ENCODE measurements at places on chromosomes 1 and 21.

GRCh38 chr21:45779226-45779625 lies 135.7 kb downstream of the PCBP3 start:
- no peak for DNase-seq

DNA sequence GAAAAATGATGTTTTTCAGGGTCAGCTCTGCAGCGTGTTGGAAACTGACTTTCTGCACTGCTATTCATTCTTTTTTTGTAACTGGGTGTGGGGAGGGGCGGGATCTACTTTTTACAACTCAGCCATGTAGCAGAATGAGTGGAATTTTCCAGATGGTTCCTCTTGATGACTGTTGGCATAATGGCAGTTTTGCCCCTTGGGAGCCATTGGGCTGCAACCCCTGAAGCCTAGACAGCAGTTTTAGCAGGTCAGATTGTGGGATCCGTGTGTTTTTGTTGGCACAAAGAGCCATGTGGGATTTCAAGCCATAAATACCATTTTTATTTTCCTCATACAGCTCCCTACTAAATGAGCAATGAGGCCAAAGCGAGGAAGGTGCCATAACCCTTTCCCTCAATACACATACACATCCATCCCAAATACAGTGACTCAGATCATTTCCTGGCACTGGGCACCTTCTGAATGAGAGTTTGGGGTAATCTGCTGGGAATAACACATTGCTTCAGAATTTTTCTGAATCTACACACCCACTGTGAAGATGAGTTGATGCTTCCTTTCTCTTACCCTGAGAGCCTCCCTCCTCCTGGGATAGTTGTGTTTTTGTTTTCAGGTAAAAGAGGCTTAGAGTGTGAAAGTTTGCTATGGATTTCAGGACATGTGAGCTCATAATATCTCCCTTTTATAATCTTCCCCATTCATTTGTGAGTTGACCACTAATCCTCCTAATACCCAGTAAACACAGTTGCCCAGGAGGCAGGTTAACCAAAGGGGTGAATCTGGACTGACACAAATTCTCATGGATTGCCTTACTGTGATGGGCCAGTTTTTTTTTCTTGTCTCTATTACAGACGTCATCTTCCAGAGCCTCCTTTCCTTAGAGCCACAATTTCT lies 13.1 kb downstream of the S100A10 start:
- no peak for DNase-seq

DNA sequence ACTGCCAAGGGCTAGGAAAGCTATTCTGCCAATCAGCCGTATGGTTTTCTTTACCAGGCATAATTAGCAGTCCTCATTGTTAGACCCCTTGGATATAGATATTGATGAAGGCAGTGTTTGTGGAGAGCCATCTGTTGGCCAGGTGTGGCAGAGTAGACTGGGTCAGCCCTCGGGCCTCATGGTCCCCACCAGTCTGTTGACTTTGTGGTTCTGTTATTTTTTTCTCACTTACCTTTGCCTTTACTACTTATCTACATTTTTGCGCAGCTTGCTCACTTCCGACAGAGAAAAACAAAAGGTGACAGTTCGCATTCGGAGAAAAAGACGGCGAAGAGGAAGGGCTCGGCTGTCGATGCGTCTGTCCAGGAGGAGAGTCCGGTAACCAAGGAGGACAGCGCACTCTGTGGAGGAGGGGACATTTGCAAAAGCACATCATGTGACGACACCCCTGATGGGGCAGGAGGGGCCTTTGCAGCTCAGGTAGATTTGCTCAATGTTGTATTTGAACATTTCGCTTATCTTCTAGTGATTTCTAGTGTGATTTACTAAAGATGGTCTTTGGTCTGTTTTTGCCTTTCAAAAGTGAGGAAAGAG lies 2.3 kb downstream of the PCNT start:
- no peak for DNase-seq

DNA sequence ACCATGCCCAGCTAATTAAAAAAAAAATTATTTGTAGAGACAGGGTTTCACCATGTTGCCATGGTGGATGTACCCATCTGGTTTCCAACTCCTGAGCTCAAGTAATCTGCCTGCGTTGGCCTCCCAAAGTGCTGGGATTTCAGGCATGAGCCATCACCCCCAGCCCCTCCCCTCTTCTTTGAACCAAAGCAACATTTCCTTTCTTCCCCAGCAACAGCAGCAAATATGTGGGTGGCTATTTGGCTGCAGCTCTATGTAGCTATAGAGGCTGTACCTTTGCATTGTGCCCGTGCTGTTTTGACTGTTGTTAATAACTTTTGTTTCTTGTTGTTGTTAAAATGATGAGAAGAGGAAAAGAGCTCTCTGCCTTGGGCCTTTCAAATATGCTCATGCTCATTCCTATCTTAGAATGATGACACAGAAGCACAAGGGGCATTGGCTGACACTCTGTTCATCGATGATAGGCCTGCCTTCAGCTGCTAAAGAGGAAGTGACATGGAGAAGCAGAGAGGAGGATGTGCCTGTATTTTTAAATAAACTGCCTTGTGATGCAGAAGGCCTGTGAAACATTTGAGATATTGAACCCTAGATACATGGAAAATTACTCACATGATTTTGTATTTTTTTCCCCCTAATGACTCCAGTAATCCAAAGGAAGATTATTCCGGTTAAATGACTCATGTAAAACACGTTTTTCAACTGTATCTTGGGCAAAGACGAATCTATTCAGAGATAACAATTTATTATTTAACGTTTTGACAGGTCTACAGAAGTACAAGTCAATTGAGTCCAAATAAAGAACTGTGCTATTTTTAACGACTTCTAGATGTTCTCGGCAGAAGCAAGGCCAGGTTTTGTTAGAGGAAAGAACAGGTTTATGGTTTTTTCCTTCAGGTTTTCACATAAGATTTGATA lies 20.5 kb upstream of the XPR1 start:
- DNase-seq = no peak

GRCh38 chr1:47708658-47709018 lies 270.8 kb downstream of the FOXD2 start:
- DNase-seq = no peak

DNA sequence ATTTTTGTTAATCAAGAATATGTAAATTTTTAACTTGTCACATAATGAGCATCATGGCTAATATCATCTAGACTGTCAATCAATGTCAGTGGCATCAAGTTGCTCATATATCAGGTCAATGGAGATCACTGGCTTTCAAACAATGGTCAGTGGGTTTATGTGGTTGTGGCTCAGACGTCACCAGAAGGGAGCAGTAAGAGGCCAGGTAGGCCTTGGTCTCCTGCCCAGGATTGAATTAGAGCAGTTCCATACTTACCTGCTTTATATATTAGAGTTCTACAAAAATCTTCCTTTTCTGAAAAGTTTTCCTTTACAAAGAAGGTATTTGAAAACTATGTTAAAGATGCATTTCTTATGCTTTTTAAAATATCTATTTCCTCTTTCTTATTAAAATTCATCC lies 206.3 kb upstream of the B3GALT2 start:
- no peak for DNase-seq

GRCh38 chr1:14535619-14536355 lies 62.7 kb upstream of the KAZN start:
- no peak for DNase-seq

GRCh38 chr1:162387226-162388082 lies 5.9 kb downstream of the C1orf226 start:
- DNase-seq = no peak

- DNase-seq = no peak
These were observed 1.7 kb downstream of the S100A1 start for GRCh38 chr1:153629971-153630370.

- no peak for DNase-seq
These were observed 307.3 kb downstream of the BRINP3 start for GRCh38 chr1:190170321-190170720.

- DNase-seq = no peak
These were observed 86.4 kb upstream of the C1orf21 start for GRCh38 chr1:184300446-184300845.

DNA sequence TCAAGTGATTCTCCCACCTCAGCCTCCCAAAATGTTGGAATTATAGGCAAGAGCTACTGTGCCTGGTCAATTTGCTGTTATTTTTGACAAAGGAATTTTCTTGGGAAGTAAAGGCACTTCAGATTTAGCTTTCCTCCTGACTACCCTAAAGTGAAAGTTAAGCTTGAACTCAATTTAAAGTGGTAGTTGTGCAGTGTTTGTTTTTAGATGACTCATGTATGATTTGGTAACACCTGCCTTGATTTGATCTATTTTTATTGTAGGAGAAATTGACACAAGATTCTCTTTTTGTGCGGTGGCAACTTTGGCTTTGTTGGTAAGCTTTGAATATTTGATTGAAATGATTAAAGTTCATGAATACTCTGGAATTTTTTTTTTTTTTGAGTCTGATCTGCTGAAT lies 5.0 kb downstream of the RABGGTB start:
- DNase-seq = no peak

- DNase-seq = no peak
These were observed 8.0 kb upstream of the ANGPTL3 start for GRCh38 chr1:62589321-62589720.

DNA sequence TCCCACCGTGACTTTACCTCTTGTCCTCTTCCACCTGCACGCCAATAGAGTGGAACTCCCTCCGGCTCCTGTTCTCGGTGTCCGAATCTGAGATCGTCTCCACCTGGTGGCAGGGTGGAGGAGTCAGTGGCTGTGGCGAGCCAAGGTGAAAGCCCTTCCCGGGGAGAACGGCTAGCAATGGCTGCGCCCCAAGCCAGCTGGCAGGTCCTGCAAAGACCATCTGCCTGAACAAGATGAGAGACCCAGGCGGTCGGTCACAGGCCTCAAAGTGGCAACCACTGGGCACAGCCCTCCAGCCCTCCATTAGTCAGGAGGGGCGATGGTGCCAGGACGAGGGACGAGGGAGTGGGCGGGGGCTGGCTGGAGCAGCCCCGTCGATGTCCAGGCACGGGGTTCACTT lies 25.4 kb upstream of the SMIM12 start:
- no peak for DNase-seq

- no peak for DNase-seq
These were observed 71.0 kb downstream of the ACTL8 start for GRCh38 chr1:17826165-17826488.

- no peak for DNase-seq
These were observed 42.7 kb downstream of the APP start for GRCh38 chr21:26127918-26128317.

- no peak for DNase-seq
These were observed 305.6 kb downstream of the KCTD3 start for GRCh38 chr1:215872658-215873057.

- DNase-seq = no peak
These were observed 327.2 kb downstream of the PTPRU start for GRCh38 chr1:29563571-29563970.

- DNase-seq = no peak
These were observed 24.4 kb upstream of the WDR26 start for GRCh38 chr1:224458996-224459395.

- no peak for DNase-seq
These were observed 141.9 kb upstream of the UBE2U start for GRCh38 chr1:64061430-64062104.

DNA sequence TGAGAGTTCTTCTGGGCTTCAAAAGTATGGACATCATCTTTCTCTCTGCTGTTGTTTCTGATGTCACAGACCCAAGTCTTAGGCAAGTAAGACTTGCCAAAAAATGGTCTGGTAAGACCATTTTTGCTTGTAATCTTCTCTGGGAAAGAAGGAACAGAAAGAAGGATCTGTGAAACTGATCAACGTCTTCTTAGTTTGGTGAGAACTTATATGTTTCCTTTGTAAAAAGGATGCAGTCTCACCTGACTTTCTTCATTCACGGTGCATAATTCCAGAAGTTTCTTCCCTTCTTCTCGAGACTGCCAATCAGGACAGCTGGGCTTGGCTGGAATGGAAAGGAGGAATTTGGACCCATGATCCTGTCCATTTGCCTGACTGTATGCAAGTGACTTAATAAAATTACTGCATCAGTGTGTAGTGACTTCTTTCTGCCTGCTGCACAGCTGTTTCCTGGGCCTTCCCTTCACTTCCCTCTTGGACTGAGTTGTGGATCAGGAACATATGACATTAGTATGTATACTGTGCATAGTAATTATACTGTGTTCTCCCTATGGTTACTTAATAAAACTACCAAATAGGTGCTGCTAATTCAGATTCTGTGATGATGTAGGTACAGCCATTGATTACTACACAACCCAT lies 7.6 kb upstream of the DENND1B start:
- no peak for DNase-seq

DNA sequence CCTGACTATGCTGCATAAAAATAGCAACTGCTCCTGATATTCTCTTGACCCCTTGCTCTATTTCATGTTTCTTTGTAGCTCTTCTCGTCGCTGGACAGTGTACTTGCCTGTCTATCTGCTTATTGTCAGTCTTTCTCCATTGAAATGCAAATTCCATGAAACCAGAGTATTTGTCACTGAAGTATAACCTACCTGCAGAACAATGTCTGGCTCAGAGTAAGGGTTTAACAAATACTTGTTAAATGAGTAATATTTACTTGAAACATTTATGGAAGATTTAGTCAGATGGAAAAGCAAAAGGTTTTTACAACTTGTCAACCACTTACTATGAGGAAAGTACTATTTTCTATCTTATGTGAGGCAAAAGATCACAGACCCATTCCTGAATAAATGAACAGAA lies 19.9 kb upstream of the ERICH3 start:
- DNase-seq = no peak

DNA sequence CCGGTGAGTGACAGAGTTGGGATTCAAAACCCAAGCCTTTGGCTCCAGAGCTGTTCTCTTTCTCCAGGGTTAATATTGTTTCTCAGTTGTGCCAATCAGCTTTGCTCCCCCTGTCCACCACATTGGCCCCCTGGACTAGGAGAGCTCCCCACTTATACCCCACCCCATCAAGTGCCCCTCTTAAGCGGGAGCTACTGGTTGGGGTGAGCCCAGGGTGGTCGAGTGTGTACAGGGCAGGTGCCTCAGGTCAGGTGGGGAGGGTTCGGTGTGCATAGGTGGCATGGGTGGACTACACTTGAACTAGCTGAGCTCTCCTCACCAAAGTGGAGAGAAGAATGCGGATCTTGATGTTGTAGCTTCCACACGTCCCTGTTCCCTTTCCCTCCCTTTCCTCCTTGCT lies 14.2 kb downstream of the KCNA2 start:
- no peak for DNase-seq

GRCh38 chr1:2411801-2412394 lies 466 bp downstream of the PEX10 start:
- DNase-seq = no peak

- no peak for DNase-seq
These were observed 82.3 kb downstream of the ACTL8 start for GRCh38 chr1:17837233-17838030.

GRCh38 chr21:14259747-14260146 lies 43.8 kb downstream of the RBM11 start:
- no peak for DNase-seq

GRCh38 chr1:162040657-162041056 lies 17.0 kb upstream of the OLFML2B start:
- no peak for DNase-seq

DNA sequence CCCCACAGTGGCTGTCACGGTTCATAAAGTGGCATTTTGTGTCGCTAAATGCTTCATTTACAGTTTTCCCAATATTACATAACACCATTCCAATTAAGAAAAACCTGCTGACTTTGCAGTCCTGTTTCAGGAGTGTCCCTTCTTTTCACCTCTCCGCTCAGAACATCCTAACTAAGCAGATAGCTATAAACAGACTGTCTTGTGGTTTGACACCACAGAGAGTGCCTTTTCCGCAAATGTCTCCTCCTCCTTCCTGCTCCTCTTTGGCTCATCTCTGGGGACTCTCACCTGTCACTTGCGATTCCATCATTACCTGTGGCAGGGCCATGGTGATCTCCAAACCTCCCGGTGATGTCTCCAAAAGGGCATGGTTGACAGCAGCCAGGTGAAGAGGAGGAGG lies 119.0 kb downstream of the CNIH3 start:
- no peak for DNase-seq

- no peak for DNase-seq
These were observed 154.1 kb downstream of the DAB1 start for GRCh38 chr1:57269630-57270225.

GRCh38 chr21:21196087-21196486 lies 197.9 kb downstream of the NCAM2 start:
- DNase-seq = no peak

Measured in activated CD8-positive, alpha-beta memory T cell treated with anti-CD3 and anti-CD28 coated beads for 1 hour (primary cell).